ENCODE measurements at places on chromosomes 13 and 19. TPM values are rescaled to one million over a fixed set of nuclear protein-coding genes. Genes with fewer than 3 reads are reported as not detected.
A peak's percentile ranks its signal among the peaks of the same experiment; 100 is the strongest.

Gene CCDC169
- total RNA-seq, result 2.2 TPM

Gene SRRM5
- 0.38 TPM for total RNA-seq

Gene ZNF226
- total RNA-seq, result 25.6 TPM

DNA sequence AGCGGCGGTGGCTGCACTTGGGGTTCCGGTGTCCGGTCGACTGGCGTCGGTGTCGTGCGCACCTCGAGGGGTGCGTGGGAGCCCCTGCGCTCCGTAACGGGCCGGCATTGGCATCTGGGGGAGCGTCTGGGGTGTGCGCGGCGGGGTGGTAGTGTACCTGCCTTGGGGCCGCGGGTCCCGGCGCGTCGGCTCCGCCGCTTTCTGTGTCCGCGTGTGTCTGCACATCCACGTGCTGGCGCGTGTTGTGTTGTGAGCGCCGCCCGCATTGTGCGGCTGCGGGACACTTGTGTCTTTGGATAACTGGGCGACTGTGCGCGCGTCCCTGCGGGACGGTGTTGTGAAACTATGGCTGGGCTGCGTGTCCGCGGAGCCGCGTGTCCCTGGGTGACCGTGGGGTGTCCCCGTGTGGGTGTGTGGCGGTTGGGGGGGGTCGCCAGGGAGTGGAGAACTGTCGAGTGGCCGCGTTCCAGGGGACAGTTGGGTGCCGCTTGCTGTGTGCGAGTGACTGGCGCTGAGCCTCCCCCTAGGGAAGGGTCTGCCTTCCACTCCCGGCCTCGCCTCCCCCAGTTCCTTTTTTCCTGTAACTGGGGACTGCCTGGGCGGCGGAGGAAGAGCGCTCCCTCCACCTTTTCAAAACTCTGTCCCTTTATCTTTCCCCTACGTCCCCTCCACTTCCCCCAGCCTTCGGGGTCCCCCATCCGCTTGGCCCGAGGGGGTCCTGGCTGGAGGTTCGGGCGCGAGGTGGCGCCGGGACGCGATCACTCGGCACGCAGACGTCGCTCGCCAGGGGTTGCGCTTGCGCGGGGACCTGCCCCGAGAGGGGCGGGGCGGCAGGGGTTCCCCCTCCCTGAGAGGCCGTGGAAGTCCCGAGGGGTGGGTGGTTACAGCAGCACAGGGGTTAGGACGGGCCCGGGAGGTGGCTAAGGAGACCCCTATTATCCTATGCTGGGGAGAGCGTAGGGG, 5.7 kb upstream of the NFIC start:
- peak; percentile 94 for DNase-seq

Gene SERPINE3
- total RNA-seq, result not detected

- no peak for DNase-seq
Measured at GRCh38 chr19:45016388-45017314, 15.4 kb downstream of the RELB start.

DNA sequence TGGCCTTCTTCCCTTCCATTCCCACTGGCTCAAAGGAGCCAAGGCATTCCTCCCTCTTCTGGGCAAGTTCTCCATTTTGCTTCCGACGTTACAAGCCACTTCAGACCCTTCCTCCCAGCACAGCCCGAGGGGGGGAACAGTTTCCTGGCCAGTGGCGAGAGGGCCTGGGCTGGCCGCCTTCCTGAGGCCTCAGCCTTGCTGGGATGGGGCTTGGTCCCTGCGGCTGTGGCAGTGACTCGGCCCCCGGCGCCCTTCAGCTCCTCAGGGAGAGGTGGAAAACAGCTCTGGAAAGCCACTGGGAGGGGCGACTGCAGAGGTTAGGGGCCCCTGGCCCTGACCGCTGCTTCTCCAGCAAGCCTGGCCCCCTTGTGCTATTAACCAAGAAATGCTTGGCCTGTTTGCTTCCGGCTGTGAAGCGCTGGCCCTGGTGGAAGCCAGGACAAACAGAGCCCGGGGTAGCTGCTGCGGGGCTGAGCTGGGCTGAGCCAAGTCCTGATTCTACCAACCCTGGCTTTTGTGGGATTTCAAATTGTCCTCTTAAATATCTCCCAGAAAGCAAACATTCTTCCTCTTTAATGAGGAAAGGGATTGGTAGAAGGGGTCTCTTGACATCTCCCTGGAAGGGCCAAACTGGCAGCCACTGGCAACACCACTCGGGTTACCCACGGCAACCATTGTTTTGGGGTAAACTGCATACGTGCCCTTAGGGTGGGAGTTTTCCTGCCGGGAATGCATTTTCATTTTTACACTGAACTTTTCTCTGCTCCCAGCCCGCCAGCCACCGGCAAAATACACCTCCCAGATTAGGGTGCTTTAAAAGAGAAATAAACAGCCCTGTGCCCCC, 38.7 kb downstream of the C13orf46 start:
- DNase-seq, result peak; percentile 72

Gene NOSIP
- total RNA-seq, result 34.5 TPM

Gene LAIR2
- total RNA-seq, result not detected

- DNase-seq, result no peak
Measured at GRCh38 chr19:35178701-35179100, 24.2 kb downstream of the FXYD5 start.

- no peak for DNase-seq
Measured at GRCh38 chr13:72139192-72139591, 272.2 kb upstream of the DACH1 start.

Gene RASGRP4
- 1.5 TPM for total RNA-seq

DNA sequence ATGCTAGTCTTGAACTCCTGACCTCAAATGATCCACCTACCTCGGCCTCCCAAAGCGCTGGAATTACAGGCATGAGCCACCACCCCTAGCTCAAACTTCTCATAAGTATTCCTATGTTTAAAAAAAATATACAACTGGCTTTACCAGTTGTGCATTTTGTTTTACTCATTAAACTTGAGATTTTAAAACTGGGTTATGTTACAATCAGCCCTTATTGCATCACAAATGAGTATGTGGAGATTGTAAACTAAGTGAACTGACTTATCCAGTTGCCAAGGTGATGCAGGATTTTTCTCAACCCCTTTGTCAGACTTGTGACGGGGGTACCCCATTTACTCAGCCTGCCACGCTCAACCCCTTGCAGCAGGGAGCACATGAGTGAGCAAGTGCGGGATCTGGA, 14.4 kb upstream of the GTF2F2 start:
- no peak for DNase-seq

DNA sequence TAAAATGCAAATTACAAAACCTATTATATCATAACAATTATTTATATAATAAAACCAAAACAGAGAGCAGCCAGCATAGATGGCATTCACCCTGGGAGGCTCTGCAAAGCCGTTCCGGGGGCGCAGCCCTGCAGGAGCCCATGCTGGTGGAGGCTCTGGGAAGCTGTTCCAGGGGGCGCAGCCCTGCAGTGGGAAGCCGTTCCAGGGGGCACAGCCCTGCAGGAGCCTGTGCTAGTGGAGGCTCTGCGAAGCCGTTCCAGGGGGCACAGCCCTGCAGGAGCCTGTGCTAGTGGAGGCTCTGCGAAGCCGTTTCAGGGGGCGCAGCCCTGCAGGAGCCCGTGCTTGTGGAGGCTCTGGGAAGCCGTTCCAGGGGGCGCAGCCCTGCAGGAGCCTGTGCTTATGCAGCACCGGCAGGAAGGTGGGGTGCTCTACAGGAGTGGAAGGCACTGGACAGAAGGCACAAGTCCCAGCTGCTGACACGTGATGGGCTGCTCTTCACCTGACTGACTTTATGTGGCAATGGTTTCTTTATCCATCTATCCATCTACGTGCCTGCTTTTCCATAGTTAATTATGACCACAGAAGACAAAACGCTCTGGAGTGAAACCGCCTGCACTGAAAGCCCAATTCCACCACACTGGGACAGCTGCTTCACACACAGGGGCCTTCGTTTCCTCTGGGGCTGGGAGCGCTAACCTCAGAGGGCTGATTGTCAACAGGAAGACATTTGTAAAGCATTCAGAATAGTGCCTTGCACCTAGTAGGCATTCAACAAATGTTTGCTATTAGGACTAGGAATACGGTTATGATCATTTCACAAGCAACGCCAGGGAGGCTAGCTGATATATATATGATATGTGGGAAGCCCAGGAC, 23.7 kb downstream of the PCID2 start:
- DNase-seq, result no peak

Gene TGFB1
- 26.4 TPM for total RNA-seq

GRCh38 chr13:47545201-47546024, 455.7 kb downstream of the SUCLA2 start:
- DNase-seq, result no peak

DNA sequence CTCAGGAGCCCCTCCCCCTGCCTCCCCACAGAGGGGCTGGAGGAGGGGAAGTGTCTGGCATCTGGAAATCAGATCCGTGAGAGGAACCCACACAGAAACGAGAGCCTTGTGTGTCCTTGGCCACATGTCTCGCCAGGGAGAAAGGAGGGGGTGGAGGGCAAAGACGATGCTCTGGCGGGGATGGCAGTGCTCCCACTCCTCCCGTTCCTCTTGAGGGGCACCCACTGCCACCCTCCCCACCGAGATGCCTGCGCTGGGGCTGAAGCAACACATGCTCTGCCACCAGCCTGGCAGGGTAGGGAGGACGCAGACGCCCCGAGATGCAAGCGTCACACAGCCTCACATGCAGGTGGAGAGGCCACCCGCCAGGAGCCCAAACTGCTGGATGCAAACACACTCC, 2.8 kb downstream of the ADGRL1 start:
- DNase-seq, result no peak

- DNase-seq, result peak; percentile 84
Measured at GRCh38 chr19:51531349-51532315, at the start of gene SIGLEC6. Gene SIGLEC6, minus strand, starts transcription at chr19:51531670. Its CDS starts 22 bp downstream, at chr19:51531648.

Gene KCNC3
- 3.8 TPM for total RNA-seq

Gene ATP12A
- total RNA-seq, result not detected

DNA sequence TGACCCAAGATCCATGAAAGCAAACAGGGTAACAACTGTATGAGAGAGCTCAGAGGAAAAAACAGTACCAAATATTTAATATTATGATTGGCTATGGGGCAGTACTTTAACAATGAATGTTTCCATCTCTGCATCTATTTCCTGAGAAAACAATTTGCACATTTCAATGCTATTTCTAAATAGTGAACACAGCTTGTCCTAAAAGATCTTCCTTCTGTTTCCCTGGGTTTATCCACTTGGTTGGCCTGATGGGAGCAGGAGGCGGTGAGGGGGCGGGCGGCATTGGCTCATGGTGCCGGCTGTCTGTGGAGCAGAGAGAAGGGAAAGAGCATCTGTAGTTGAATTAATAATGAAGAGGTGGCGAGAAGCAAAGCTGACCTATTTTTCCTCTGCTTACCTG, 291.4 kb downstream of the DCLK1 start:
- DNase-seq, result no peak

- peak; percentile 38 for DNase-seq
Measured at GRCh38 chr13:111970494-111971141, 96.3 kb upstream of the SOX1 start.

DNA sequence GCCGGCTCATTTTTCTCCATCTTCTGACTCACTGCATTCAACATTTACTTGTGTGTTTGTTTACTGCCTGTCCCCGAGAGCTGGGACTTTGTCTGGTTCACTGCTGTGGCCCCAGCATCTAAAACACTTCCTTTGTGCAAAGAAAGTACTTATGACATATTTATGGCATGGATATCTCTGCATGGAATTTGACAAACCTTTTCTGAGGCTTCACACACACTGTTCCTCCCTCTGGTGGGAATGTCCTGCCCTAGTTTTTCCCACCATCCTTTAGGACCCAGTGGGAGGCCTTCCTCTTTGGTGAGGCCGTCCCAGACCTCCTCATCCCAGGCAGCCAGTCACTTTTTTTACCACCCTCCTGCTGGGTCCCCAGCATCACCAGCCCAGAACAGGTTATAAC, 1.4 kb upstream of the SRRM5 start:
- DNase-seq, result no peak

DNA sequence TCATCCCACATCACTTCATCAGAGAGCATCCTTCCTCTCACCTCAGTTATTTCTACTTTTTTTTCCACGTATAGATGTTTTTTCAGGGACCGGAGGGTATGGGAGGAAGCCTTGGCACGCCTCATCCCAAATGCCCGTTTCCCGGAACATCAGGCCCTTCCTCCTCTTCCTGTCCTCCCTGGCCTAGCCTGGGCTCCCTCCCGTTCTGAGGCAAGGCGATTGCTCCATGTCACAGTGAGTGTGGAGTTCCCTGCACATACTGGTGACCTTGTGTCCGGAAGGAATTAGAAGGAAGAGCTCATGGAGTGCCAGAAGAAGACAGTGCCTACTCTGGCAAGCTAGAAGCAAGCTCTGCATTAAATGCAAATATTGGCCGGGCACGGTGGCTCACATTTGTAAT, 1.1 kb upstream of the ZNF627 start:
- DNase-seq, result no peak

GRCh38 chr19:18999896-19000620, 33.3 kb downstream of the SUGP2 start:
- DNase-seq, result no peak

DNA sequence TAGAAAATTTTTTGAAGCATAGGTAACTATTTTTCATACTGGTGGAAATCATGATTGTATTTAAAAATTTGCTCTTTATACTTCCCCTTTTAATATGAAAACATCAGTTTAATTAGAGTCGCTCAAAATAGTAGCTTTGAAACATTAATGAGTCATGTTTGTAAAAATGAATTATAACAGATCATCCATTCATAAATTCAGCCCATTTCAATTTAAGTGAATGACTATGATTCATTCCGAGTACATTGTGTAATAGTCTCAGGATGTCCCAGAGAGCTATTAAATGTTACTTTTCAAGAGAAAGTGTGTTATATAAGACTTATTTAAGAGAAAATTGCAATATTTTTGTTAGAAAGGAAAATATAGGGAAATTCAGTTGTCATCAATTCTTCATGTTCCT, 111.0 kb downstream of the FNDC3A start:
- no peak for DNase-seq

Gene LONP1
- total RNA-seq, result 70.8 TPM

Gene ERFL
- total RNA-seq, result not detected

DNA sequence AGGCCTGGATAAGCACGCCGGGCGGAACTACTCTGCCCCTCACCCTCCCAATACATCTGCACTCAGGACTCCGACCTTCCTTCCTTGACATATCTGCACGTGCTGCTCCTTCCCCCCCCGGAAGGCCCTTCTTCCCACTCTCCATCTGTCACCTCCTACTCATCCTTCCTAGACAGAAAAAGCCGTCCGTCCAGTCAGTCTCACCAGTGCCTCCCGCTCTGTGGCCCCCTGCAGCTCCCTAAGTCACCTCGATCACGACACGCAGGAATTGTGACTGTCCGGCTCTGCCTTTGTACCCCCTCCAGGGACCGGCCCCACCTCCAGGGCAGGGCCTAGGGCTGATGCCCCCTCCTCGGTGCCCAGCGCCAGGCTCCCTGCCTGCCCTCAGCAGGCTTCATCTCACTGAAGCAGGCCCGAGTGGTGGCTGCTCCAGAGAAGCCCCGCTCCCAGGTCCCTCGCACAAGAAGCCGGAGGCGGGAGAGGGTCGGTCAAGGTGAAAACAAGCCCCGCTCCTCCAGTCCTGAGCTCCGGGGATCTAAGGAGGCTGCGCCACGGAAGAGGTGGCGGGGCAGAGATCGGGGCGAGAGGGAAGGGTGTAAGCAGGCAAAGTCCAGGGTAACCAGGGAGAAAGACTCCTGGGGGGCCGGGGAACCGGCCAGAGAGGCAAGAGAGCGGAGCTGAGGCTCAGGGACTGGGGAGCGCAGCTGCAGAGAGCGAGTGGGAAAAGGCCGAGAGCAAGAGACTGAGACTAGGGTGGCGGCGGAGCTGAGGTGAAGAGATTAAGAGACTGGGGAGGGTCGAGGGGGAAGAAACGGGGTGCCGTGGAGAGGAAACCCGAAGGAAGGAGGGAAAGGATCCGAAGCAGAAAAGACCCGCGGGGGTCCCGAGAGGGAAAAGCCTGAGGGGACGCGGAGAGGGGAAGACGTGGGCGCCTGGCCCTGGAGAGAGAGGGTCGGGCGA, 1.1 kb downstream of the PPP6R1 start:
- no peak for DNase-seq

- no peak for DNase-seq
Measured at GRCh38 chr13:50687545-50687944, 155.9 kb downstream of the DLEU7 start.

Gene CCDC70
- total RNA-seq, result not detected
